Stimulated activated CD8-positive, alpha-beta memory T cell treated with anti-CD3 and anti-CD28 coated beads, Interleukin-4, amount 100 ng/mL, for 1 hour (primary cell): ENCODE measurements at places on chromosomes 5 and 9.

GRCh38 chr5:84251503-84251902 lies 133.2 kb downstream of the EDIL3 start:
- DNase-seq: no peak

DNA sequence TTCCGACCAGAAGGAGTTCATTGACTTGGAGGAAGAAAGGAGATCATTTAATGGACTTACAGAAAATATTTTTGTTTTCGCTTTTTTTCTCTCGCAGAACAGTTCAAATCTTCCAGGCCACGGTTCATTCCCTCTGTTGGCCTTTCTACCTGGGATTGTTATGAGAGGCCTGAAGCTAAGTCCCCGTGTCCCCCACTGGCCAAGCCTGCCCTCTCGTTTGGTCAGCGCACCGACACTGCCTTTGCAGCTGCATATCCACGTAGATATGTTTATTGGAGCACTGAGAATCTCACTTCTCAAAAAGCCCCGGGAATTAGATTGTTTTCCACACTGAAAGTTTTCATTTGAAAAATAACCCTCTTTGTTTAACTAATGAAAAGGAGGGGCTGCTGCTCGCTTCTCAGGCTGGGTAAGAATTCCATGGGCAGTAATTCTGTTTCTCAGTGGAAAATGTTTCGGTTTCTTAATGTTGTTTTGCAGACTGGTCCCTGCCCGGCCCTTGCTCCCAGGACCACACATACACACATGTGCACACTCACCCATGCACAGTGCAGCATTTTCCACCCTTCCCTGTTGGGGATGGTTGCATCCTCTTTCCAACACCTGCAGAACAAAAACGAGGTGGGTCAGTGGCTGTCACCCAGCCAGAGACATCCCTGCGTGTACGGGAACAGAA lies 655.7 kb downstream of the BNC2 start:
- DNase-seq: no peak

DNA sequence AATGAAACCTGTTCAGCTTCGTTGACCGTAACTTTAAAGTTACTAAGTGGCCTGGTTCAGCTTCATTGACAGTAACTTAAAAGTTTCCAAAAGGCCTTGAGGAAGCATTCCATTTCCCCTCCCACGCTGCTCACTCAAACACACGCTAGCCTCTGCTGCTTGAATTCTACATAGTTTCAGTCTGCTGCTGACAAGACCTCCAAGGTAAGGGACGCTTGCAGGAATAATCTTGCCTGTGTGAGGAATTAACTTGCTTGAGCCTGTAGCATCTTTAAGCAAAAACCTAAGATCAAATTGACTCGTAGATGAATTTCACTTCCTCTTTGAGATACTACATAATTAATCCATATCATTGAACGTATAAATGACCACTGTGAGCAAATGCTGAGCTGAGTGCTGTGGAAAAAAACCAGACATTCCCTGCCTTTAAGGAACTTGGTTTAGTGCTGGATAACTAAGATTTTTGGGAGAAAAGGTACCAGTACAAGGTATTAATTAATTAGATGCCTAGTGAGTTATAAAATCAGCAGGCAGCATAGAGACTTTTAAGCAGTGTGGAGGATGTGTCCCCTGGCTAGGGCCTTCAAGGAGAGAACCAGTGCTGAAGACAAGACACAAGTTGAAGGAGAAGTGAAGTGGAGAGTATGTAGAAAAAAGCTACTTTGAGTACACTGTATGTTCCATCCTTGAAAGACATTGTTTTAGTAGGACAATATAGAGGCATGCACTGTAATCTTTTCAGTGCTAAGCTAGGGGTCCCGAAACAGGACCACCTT lies 39.2 kb downstream of the GRAMD2B start:
- no peak for DNase-seq

DNA sequence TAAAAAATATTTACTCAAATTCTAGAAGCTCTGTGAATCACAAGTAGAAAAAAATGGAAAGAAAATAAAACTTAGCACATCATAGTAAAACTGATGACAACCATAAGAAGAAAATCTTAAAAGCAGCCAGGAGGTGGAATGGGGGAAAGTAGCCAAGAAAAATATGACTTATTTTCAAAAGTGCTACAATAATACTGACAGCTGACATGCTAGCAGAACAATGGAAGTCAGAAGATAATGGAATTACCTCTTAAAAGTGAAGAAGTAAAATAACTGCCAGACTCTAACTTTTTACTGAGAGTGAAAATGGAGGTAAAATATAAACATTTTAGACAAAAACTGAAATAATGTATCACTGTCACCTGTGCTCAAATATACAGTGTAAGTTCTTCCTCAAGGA lies 532.2 kb upstream of the SGCD start:
- no peak for DNase-seq

GRCh38 chr9:33921967-33922895 lies 105.3 kb downstream of the UBE2R2 start:
- no peak for DNase-seq

DNA sequence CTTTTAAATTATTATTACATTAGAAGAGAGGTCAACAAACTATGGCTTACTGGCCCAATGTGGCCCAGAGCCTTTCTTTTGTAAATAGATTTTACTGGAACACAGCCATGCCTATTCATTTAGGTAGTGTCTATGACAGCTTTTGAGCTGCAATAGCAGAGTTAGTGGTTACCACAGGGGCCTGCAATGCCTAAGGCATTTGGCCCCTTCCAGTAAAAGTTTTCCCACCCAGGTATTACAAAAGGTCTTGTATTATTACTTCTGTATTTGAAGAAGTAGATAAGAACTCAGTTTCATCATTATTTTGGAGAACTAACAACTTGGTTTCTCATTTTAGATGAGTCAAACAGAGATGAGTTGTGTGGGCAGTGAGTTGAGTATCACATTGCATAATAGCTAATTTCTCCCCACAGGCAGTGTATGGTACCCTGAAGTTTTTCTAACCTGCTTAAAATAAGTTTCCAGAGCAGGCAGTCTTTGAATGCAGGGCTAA lies 9.5 kb downstream of the MTRR start:
- no peak for DNase-seq

DNA sequence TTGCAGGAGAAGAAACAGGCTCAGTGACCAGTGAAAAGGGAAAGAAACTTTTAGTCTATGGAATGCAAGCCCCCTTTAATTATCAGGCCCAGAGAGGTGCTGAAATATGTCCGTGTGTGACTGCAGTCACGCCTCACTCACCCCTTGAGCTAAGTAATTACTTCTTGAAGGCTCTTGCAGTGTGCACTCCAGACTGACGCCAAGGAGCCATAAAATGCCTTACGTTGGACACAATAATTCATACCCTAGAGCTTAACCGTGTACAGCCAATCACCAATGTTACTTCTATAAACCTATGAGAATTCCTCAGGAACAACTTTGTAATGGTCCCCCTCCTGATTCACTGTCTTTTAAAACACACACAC lies 242.2 kb downstream of the SYK start:
- DNase-seq: no peak

GRCh38 chr9:5178126-5178805 lies 7.2 kb downstream of the INSL6 start:
- DNase-seq: no peak

DNA sequence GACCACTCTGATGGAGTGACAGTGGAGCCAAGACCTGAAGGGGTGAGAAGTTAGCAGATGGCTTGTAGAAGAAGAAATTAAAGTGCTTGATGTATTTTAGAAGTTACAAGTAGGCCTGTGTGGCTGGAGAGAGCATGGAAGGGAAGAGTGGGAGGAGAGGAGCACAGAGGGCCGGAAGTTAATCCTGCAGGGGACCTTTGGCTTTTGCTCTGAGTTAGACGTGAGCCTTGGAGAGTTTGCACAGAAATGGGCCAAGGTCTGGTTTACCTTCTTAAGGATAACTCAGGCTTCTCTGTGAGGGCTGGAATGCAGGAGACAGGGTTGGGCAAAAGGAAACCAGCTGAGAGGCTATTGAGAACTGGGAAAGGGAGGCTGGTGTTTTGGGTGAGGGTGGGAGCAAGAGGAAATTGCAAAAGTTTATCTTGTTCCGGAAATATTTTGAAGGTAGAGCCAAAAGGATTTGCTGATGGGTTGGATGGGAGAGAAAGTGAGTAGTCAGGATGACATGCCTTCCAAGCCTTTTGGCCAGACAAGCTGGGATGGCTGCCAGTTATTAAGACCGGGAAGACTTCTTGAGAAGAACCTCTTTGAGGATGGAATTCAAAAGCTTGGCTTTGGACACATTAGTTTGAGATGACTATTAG lies 17.5 kb upstream of the F2RL1 start:
- DNase-seq: no peak

DNA sequence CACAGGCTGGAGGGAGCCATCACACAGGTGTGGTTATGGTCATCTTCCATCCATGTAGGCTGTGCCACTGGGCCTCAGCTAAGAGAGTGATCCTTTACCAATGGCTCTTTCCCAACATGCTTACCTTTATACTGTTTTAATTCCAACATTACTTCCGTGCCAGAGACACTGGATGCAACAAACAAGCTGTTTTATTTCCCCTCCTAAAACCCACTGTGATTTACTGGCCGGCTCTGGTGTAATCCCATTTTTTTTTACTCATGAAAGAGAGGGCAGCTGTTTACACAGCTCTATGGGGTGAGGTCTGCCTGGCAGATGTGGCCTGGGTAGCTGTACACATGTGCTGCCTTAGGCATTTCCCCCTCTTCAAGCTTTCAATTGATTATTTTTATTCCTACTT lies 58.5 kb downstream of the MACROH2A1 start:
- no peak for DNase-seq

DNA sequence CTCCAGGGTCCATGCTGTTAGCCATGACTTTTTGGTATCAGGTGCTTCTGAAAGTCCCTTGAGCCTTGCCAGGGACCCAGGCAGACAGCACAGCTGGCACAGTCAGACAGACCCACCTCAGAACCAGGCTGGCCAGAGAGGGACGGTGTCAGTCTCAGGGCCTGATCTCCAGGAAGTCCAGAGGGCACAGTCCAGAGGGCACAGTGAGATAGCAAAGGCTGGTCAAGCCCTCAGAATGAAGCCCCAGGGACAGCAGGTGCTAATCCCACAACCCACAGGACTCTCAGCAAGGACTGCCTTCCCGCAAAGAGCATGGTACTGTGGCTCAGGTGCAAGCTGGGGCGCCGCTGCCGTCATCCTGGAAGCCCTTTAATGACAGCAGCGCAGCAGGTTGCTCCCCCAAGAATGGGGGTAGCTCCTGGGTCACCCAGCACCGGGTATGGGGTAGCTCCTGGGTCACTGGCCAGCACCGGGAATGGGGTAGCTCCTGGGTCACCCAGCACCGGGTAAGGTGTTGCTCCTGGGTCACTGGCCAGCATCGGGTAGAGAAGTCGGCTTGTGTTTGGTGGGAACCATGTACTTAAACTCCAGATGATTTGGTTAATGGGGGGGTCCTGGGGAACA lies 105.6 kb upstream of the PHYKPL start:
- DNase-seq: no peak

DNA sequence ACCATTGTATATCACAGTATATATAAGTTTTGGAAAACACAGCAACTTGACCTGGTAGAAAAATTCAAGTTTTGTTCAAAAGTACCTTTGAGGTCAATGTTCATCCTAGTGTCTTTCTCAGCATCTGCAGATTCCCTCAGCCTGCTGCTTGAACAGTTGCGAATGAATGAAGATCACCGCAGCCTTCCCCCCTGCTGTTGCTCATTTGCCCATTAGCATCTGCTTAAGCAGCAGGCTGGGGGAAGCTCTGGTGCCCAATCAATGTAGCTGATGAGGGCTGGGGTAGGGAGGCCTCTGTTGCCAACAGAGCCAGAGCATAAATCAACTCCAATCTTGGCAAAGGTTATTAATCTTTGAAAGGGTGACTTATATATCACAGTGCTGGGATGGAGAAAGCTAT lies 586.5 kb upstream of the PTPRD start:
- no peak for DNase-seq

GRCh38 chr9:135348076-135348787 lies 131.3 kb upstream of the PPP1R26 start:
- DNase-seq: no peak

GRCh38 chr5:32003981-32004380 lies 170.1 kb downstream of the GOLPH3 start:
- DNase-seq: no peak

DNA sequence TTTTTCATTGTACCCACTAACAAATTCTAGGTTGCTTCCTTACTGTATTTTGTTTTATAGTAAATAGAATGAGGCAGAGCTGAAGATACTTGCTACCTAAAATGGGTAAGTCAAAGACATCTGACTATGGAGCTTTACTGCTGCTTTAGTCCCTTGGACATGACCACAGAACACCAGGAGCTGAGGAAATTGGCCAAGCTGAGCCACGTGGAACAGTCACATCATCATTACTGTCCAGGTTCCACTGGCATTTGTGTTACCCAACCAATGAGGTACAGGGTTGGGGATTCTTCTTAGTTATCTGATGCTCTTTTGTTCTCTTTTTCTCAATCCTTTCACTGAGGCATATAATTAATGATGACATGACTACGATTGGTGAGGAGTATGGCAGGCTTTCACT lies 47.1 kb downstream of the SSBP2 start:
- DNase-seq: no peak

- DNase-seq: no peak
Observed at GRCh38 chr9:21555911-21556310, 73.8 kb upstream of the IFNE start.

GRCh38 chr9:97958812-97959511 lies 21.0 kb upstream of the HEMGN start:
- DNase-seq: no peak

DNA sequence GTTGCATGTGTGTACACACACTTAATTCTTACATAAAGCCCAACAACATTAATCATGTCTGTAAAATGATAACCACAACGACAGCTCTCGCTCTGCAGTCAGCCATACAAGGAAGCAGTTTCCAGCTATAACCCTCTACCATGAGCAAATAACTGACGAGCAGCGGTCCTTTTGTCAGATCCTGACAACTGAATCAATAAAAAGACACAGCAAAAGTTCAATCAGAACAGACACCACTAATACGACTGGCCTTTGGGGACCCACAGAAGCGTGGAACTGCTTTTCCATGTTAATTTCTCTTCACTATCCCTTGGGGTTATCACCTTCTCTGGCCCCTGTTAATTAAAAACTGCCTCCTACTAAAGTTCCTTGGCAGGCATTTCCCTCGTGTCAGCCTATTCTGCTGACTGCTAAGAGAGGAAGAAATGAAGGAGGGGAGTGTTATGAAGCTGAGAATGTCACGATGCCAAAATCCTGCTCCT lies 722.8 kb upstream of the GRAMD2B start:
- DNase-seq: no peak

- no peak for DNase-seq
Observed at GRCh38 chr5:151674626-151675610, 11.8 kb downstream of the SPARC start.

- no peak for DNase-seq
Observed at GRCh38 chr9:132216861-132217619, 55.2 kb downstream of the NTNG2 start.

DNA sequence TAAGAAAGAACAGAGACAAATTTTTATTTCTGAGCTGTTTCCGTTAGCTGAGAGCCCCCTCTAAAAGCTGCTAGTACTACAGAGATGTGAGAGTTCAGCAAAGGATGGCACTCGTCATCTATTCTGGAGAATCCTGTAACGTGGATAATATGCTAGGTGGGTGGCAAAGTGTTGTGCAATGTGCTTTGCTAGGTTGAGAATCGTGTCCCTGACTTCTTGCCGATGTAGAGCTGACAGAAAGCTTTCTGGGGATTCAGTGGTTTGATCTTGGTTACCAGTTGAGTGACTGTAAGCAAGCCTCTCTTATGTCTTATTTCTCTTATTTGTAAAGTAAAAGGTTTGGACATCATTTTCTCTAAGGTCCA lies 298.3 kb upstream of the ACTBL2 start:
- no peak for DNase-seq

- no peak for DNase-seq
Observed at GRCh38 chr9:37011530-37011929, 22.5 kb downstream of the PAX5 start.

- no peak for DNase-seq
Observed at GRCh38 chr5:73106335-73106734, 14.0 kb upstream of the TMEM171 start.

GRCh38 chr5:74028406-74028805 lies 402.4 kb downstream of the ARHGEF28 start:
- DNase-seq: no peak
